Thymus (tissue), 14 donors: ENCODE measurements at places on chromosomes 11 and 22. TPM values are rescaled to one million over a fixed set of nuclear protein-coding genes. Genes with fewer than 3 reads are reported as not detected.

The OR4A16 gene
- not detected for total RNA-seq

DNA sequence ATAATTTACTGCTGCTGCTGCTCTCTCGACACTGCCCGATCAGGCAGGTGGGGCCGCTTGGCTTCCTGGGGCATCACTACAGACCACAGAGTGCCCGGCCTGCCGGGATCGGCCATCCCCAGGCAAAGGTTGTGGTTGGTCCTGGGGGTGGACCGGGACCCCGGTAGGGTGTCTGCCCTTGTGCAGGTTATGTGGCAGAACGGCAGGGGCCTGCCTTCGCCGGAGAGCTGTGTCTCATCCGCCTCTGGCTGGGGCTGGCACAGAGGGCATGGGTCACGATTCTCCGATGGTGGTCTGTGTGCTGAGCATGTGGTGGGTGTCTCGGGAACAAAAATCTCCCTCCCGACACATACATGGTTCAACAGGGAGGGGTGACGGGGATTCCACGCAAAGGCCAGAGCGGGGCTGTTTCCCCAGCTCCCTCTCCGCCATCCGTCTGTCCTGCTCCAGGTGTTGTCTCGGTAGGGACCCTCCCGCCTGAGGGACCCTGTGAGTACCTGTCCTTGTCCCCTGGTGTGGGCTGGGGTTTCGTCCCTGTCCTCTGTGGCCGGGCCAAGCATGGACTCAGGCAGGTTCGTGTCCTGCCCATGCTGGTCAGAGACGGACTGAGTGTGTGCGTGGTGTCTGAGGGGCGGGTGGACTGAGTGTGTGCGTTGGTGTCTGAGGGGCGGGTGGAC is 7.8 kb downstream of the GRAMD4 start:
- no peaks in the 10 kb centered on the region for H3K4me1 ChIP-seq
- no peak overlapping the region for H3K27ac ChIP-seq
- DNase-seq, result no peak
- H3K36me3 ChIP-seq, result peaks cover 33% of the 10 kb centered on the region
- H3K27me3 ChIP-seq, result no peaks in the 10 kb centered on the region

DNA sequence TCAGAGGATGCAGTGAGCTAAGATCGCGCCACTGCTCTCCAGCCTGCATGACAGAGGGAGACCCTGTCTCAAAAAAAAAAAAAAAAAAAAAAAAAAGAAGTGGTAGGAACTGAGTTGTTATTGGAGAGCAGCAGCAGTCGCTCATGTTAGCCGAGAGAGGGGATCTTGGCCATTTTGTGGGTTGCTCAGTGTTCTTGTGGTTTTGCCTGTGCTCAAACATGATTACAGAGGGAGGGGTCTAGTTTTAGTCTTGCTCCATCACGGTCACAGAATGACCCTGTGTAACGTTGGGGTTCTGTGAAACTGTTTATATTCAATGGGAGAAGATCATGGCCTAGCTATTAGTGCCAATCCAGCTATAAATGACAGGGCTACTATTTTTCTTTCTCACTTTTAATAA is 1.9 kb downstream of the DPAGT1 start:
- H3K36me3 ChIP-seq, result peaks cover 22% of the 10 kb centered on the region
- no peak overlapping the region for H3K4me3 ChIP-seq
- H3K4me1 ChIP-seq, result peaks cover 35% of the 10 kb centered on the region
- DNase-seq, result no peak
- no peak overlapping the region for H3K27ac ChIP-seq

GRCh38 chr11:128964463-128964930 is 21.8 kb upstream of the TP53AIP1 start:
- H3K27ac ChIP-seq, result no peak overlapping the region
- H3K27me3 ChIP-seq, result no peaks in the 10 kb centered on the region
- no peak overlapping the region for H3K4me3 ChIP-seq
- peaks cover 11% of the 10 kb centered on the region for H3K36me3 ChIP-seq
- no peak for DNase-seq
- H3K4me1 ChIP-seq, result peaks cover 8% of the 10 kb centered on the region
